ENCODE measurements at places on chromosomes 16 and 17. TPM values are rescaled to one million over a fixed set of nuclear protein-coding genes. Genes with fewer than 3 reads are reported as not detected.

GRCh38 chr17:80941743-80942422 is 49.8 kb upstream of the CHMP6 start:
- DNase-seq = no peak

DNA sequence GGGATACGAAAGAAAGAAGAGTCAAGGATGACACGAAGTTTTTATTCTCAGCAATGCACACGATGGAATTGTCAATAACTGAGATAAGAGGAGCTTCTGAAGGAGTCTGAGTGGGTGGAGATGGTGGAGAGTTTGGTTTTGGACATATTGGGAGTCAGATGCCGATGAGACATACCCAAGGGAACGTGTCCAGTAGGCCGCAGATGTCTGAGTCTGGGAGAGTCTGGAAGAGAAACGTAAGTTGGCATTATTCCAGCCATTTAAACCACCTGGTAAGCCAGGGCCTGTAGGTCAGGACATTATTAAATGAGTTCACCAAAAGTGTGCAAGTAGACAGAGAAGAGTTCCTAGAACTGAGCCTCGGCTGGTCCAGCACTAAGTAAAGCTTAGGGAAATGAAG is 478.3 kb upstream of the CDH5 start:
- no peak for DNase-seq

GRCh38 chr17:62892061-62892675 is 73.9 kb upstream of the TANC2 start:
- DNase-seq = no peak

The MYBBP1A gene
- 84.7 TPM for total RNA-seq
